ENCODE measurements at places on chromosomes 13 and 19.
A peak's percentile ranks its signal among the peaks of the same experiment; 100 is the strongest.

DNA sequence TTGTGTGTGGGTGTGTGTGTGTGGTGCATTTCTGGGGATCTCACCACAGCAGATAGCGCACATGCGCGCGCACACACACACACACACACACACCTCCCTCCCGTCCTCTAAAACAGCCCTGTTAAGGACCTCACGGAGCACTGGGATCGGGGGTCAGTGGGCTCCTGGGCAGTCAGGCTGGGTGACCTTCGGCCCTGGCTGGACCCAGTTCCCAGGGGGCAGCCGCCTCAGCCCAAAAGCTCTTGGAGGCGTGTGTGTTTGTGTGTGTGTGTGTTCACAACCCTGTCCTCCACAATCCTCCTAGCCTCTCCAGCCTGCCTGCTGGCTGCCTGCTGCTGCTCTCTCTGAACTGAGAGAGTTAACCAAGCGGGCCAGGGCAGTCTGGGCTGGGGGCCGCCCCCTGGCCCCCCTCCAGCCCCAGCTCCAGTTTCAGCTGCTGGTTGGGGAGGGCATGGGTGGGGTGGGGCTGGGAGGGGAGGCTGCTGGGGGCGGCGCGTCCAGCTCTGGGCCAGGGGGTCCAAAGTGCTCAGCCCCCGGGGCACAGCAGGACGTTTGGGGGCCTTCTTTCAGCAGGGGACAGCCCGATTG, at the start of gene FXYD1:
FXYD1 (plus strand) TSS at position 520 of the 588 bp plus-strand sequence. CDS start 1,256 bp downstream, outside the sequence.
- DNase-seq: no peak

DNA sequence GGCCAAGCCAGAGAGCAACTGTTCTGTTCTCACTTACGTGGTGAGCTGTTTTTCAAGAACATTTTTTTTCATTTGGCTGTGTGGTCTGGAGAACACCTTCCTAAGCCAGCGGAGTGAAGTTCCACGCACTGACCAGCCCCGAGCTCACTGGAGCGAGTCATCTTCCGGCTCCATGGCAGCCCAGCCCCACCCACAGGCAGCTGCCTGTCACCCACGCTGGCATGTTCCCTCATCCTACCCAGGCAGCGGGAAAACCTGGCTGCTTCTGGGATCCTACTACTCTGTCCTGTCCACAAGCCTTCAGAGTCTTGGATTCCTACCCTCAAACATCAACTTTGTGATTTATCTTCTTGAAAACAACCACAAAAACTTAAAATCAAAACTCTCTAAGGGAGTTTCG, 76.2 kb downstream of the GGACT start:
- no peak for DNase-seq

DNA sequence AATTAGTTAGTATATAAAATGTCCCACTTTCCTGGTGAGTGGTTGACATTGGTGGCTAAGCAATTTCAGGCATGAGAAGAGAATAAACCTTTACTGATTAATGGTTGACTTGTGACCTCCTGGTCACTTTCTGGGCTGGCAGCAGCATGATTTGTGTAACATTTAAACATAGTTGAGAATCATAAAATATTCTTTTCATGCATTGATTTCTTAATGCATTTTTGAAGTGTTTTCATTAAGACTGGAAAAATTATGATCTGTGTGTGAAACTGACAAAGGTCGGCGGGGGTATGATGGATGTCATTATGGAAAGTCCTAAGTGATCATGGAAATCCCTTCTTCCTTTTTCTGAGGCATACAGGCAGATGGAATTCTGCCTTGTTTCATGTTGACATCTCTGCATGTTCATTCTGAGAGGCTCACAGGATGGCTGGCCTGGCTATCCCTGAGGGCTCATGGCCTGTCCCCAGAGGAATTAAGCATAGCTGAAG, 98.7 kb upstream of the RNF113B start:
- no peak for DNase-seq

DNA sequence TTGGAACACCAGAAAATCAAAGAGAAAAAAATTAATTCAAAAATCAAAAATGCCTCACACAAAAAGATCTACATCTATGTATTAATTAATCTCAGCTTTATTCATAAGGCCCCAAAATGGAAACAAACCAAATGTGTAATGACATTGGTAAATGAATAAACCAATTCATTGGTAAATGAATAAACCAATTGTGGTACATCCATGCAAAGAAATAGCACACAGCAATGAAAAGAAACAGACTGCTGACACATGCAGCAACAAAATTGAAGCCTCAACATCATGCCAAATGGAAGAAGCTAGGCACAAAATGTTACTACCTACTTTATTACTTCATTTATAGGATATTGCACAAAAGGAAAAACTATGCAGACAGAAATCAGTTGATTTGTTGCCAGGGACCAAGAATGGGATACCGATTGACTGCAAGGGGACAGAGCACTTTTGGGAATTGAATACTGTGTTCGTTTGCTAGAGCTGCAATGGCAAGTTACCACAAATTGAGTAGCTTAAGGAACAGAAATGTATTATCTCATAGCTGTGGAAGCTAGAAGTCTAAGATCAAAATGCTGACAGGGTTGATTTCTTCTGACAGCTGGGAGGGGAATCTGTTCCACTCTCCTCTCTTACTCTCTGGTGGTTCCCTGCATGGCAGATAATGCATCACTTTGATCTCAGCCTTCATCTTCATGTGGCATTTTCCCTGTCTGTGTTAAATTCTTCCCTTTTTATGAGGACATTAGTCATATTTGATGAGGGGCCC, 252.8 kb downstream of the RFC3 start:
- DNase-seq: no peak

DNA sequence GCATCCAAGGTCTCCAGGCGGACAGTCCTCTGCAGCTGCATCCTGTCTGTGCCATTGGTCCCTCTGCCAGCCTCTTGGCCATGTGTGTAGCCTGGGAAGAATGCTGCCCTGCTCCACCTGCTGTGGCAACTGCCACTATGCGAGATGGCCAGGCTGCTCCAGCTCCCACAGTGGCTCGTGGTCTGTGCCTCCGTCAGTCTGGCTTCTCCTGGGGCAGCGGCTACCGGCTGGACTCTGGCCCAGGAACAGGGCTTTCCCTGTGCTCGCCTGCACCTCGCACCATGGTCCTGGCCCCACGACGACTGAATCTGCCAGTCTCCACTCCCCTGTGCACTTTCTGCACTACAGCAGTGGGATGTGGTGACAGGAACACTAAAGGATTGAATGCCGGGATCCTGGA, 26.7 kb upstream of the FFAR2 start:
- DNase-seq: no peak

GRCh38 chr13:92221916-92222315, 823.5 kb downstream of the GPC5 start:
- DNase-seq: no peak

DNA sequence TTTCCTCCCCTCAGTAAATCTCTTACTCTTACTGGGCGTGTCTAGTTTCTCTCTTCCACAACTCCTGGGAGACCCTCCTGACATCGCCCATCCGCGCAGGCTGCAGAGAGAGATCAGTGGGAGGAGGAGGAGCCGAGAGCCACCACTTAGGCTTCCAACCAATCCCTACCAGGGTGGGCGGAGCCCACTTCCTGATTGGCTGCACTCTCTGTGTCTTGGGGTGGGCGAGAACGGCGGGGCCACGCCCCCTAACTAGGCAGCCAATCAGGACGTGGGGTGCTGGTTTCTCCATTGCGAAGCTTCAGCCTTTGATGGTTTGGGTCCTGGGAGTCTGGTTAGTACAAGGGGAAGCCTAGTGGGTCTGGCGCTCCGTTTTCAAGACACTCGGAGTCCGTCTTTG, at the start of gene PMIS2:
PMIS2 (plus strand) TSS at position 326 of the 400 bp plus-strand sequence. CDS start 87 bp downstream, outside the sequence.
- no peak for DNase-seq

DNA sequence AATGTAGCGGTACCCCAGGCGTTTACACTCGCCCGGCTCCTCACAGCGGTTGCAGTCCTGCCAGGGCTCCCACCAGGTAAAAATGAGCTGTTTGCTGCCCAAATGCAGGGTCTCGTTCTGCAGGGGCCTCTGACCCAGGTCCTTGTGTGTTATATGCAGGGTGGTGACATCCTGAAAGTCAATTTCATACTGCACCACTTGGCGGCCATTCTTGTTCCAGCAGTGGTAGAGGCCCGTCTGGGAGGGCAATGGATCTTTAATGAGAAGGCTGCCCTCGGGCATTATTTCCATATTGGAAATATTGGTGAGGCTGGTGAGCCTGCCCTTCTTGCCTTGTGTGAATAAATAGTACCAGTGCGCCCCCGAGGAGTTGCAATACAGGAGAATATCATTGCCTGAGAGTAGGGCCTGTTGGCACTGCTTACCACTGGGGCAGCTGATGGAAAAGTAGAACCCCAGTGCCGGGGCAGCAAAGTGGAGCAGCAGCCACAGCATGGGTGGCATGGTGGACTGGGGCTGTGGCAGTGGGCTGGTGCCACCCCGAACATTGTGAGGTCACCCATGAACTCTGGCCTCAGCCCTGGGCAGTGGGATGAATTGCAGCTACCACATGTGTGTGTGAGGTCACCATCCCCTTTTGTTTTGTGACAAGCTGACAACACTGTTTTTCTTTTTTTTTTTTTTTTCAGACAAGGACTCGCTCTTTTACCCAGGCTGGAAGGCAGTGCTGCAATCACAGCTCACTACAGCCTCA, at the start of gene FAM187B:
FAM187B (minus strand) TSS at position 563 of the 754 bp plus-strand sequence; CDS start at position 504, 59 bp downstream.
- DNase-seq: no peak

DNA sequence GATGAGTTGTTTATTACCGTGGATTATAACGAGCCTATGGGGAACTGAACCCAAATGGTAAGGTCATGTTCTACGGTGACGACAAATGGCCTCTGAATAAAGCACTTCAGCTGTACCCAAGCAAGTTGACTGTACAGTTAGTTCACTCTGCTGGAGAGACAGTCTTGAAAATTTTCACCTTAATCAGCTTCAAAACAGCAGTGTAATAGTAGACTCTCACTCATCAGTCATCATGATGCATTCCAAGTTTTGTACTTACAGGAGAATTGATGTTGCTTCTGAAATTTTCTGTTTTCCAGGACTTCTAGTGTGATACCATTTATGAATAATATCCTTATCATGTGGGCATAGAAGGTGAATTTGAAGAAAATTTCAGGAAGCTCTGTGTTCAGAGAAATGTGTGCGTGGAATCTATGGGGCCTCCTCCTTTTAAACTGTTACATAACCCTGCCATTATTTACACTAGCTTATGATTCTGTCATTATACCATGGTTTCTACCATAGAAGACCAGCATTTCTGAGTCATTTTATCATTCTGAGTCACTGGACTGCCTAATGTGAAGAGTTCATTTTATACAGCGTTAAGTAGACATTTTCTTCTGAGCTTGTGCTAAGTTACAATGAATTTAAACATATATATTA, 96.9 kb downstream of the WDFY2 start:
- no peak for DNase-seq

- no peak for DNase-seq
Observed at GRCh38 chr13:113526466-113527220, 36.1 kb upstream of the DCUN1D2 start.

- DNase-seq: peak; percentile 58
Observed at GRCh38 chr19:17766543-17767131, 15.4 kb downstream of the FCHO1 start.

DNA sequence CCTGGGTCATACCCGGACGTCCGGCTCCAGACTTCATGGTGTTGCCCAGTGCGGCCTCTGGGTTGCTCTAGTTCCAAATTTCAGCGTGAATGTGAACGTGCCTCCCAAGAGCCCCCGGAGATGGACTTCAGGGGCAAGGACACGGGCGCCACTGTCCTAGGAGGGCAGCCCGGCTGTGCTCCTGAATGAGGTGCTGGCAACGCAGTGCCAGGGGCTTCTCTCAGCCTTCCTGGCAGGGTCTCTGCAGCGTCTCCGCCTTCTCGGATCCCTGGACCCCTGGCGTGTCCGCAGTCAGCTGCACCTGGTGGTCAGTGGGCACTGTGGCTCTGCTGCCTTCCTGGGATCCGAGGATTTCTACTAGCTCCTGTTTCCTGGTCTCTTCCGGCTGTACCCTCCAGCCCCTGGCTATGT, 101.7 kb upstream of the MCF2L start:
- no peak for DNase-seq

- DNase-seq: peak; percentile 33
Observed at GRCh38 chr19:45125975-45126493, 33.1 kb downstream of the PPP1R37 start.

DNA sequence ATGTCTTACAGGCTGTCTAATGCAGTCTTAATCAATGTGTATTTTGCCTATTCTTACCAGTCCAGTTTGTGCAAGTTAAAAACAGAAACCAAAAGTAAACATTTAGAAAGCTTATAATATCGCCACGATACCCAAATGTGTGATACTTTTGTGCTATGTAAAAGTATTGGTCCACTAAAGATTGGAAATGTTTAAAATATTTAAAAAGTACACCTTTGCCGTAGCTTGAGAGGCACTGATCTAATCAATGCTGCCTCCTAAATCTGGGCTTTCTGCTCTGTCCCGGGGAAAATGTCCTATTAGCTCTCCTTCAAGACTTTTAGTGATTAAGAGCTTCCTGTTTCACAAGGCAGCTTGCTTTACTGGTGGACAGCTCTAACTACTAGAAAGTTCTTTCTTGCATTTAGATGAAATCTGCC, 64.7 kb downstream of the DNAJC15 start:
- no peak for DNase-seq

- DNase-seq: no peak
Observed at GRCh38 chr13:112799394-112799793, 109.6 kb downstream of the ATP11A start.

DNA sequence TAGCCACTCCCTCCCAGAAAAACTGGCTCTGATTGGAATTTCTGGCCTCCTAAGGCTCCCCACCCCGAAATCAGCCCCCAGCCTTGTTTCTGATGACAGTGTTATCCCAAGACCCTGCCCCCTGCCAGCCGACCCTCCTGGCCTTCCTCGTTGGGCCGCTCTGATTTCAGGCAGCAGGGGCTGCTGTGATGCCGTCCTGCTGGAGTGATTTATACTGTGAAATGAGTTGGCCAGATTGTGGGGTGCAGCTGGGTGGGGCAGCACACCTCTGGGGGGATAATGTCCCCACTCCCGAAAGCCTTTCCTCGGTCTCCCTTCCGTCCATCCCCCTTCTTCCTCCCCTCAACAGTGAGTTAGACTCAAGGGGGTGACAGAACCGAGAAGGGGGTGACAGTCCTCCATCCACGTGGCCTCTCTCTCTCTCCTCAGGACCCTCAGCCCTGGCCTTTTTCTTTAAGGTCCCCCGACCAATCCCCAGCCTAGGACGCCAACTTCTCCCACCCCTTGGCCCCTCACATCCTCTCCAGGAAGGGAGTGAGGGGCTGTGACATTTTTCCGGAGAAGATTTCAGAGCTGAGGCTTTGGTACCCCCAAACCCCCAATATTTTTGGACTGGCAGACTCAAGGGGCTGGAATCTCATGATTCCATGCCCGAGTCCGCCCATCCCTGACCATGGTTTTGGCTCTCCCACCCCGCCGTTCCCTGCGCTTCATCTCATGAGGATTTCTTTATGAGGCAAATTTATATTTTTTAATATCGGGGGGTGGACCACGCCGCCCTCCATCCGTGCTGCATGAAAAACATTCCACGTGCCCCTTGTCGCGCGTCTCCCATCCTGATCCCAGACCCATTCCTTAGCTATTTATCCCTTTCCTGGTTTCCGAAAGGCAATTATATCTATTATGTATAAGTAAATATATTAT, 6.1 kb downstream of the FOSB start:
- DNase-seq: no peak

- no peak for DNase-seq
Observed at GRCh38 chr13:77691871-77692270, 5.6 kb upstream of the SLAIN1 start.
